ENCODE measurements at places on chromosomes 4 and X.
A peak's percentile ranks its signal among the peaks of the same experiment; 100 is the strongest.

- no peak for DNase-seq
- no peaks in the 10 kb centered on the region for H3K36me3 ChIP-seq
- H3K4me3 ChIP-seq: peak within 1 kb of the TSS; percentile 67
- H3K27me3 ChIP-seq: no peaks in the 10 kb centered on the region
Observed at GRCh38 chr4:73869130-73870055, at the start of gene CXCL1. Gene CXCL1, plus strand, starts transcription at chr4:73869393. Its CDS starts 78 bp downstream, at chr4:73869471.

GRCh38 chr4:83585982-83586508 is 50.1 kb downstream of the GPAT3 start:
- no peak overlapping the region for H3K27ac ChIP-seq
- no peaks in the 10 kb centered on the region for H3K36me3 ChIP-seq
- no peaks in the 10 kb centered on the region for H3K27me3 ChIP-seq
- no peak overlapping the region for H3K4me3 ChIP-seq
- DNase-seq: no peak
- no peaks in the 10 kb centered on the region for H3K4me1 ChIP-seq

DNA sequence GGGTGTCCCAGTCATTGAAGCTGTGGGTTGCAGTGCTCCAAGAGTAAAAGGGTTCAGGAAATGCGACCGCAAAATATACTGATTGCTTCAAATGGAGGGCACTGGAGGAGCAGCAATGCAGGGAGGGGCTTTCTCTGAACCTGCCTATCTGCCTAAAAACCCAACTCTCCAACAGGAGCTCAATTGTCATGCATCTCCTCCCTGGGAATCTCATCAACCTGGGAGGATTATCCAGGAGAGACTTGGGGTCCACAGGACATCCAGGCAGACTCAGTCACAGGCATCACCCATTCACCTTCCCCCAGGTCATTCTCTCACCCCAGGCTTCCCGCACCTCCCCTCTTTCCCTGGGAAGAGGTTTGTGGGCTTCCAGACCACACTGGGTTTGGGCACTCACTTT is 38.2 kb upstream of the TLR3 start:
- no peak for DNase-seq
- H3K27me3 ChIP-seq: no peaks in the 10 kb centered on the region
- H3K4me3 ChIP-seq: no peak overlapping the region

- peak overlapping the region; percentile 83 for H3K27ac ChIP-seq
- DNase-seq: no peak
- H3K4me1 ChIP-seq: peaks cover 98% of the 10 kb centered on the region
Observed at GRCh38 chr4:1206299-1207156, 34.1 kb upstream of the SPON2 start.

GRCh38 chrX:47501226-47502074 is 18.4 kb upstream of the ZNF41 start:
- no peak for DNase-seq
- no peaks in the 10 kb centered on the region for H3K4me1 ChIP-seq
- H3K27me3 ChIP-seq: no peaks in the 10 kb centered on the region
- H3K27ac ChIP-seq: no peak overlapping the region
- no peaks in the 10 kb centered on the region for H3K36me3 ChIP-seq

- H3K4me1 ChIP-seq: no peaks in the 10 kb centered on the region
- H3K27ac ChIP-seq: no peak overlapping the region
- no peaks in the 10 kb centered on the region for H3K36me3 ChIP-seq
- H3K4me3 ChIP-seq: no peak overlapping the region
Observed at GRCh38 chr4:81984746-81985145, 389.0 kb downstream of the HNRNPD start.

DNA sequence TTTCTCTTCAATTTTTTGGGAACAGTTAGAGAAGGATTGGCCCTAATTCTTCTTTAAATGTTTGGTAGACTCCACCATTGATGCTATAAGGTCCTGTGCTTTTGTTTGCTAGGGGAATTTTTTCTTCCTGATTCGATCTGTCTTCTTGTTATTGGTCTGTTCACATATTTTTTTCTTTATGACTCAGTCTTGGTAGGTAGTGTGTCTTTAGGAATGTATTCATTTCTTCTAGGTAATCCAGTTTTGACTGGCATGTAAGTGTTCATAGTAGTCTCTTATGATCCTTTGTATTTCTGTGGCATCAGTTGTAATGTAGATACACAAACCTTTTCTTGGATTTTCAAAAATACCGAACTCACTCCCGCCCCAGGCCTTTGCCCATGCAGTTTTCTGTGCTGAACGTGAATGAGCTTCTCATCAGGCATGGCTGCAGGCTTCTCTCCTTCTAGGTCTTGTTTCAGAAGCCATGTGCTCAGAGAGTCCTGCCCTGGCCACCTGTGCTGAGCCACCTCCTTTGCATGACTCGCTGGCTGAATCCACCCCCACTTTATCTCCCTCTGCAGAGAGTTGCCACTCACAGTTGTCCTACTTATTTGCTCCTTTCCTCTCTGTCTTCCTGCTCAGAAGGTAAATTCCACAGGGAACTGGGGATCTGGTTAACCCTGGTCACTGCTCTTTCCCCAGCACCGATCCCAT is 67.0 kb downstream of the STK32B start:
- no peaks in the 10 kb centered on the region for H3K4me1 ChIP-seq
- no peaks in the 10 kb centered on the region for H3K36me3 ChIP-seq
- DNase-seq: no peak
- H3K27me3 ChIP-seq: no peaks in the 10 kb centered on the region
- no peak overlapping the region for H3K27ac ChIP-seq
- no peak overlapping the region for H3K4me3 ChIP-seq

- no peak for DNase-seq
- H3K4me3 ChIP-seq: no peak overlapping the region
- H3K36me3 ChIP-seq: no peaks in the 10 kb centered on the region
- H3K4me1 ChIP-seq: no peaks in the 10 kb centered on the region
Observed at GRCh38 chr4:82293304-82293703, 80.5 kb downstream of the HNRNPD start.

- no peak for DNase-seq
- no peak overlapping the region for H3K4me3 ChIP-seq
Observed at GRCh38 chrX:30156880-30157560, 58.3 kb upstream of the MAGEB2 start.

DNA sequence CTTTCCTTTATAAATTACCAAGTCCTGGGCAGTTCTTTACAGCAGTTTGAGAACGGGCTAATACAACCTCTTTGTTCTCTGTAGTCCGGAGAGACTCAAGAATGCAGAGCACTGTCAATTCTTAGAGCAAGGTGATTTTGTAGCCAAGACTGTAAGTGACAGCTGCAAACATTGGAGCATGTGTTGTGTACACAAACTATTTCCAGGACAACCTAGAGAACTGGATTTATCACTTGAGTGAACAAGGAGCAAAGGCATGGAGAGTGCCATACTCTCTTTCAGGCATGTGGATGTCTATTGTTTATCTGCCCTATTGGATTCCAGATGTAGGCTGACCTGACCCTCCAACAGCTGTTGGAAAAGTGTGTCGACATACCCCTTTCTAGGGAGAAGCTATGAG is 153.9 kb downstream of the SPANXN3 start:
- no peaks in the 10 kb centered on the region for H3K27me3 ChIP-seq
- no peaks in the 10 kb centered on the region for H3K36me3 ChIP-seq
- H3K4me1 ChIP-seq: no peaks in the 10 kb centered on the region
- H3K4me3 ChIP-seq: no peak overlapping the region
- H3K27ac ChIP-seq: no peak overlapping the region

DNA sequence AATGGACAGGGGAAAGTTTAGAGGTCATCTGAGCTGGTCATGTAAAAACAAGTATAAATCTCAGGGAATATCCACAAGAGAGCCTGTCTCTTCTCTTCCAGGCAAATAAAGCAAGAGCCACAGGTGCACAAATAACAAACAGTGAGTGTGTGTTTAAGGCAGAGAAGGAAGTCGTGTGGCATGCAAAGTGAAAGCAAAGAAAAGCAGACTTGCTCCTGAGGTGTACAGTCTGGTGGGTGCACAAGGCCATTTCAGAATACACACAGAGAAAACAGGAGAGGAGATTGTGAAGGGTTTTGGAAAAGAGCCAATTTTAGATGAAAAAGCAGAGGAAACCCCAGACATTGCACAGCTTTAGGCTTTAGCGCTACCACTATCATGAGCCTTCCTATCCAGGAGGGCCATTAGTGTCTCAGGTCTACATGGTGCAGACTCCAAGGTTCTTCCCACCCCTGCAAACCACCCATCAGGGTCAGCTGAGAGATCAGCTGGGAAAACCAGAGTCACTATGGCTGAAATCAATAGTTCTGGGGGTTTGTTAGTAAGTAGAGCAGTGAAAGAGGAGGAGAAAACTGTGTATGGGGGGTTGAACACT is 355.8 kb downstream of the KLHL4 start:
- no peaks in the 10 kb centered on the region for H3K36me3 ChIP-seq
- H3K4me1 ChIP-seq: no peaks in the 10 kb centered on the region
- no peak overlapping the region for H3K27ac ChIP-seq
- no peak for DNase-seq
- H3K27me3 ChIP-seq: no peaks in the 10 kb centered on the region

All from vagina (tissue), 2 donors.